Stimulated activated CD4-positive, alpha-beta T cell treated with anti-CD3 and anti-CD28 coated beads, Interleukin-12 subunit alpha, Interleukin-12 subunit beta, amount 100 ng/mL, for 24 hours (primary cell): ENCODE measurements at places on chromosomes 5 and 9.

- no peak for DNase-seq
These were observed 61.0 kb upstream of the FER start for GRCh38 chr5:108686676-108687075.

DNA sequence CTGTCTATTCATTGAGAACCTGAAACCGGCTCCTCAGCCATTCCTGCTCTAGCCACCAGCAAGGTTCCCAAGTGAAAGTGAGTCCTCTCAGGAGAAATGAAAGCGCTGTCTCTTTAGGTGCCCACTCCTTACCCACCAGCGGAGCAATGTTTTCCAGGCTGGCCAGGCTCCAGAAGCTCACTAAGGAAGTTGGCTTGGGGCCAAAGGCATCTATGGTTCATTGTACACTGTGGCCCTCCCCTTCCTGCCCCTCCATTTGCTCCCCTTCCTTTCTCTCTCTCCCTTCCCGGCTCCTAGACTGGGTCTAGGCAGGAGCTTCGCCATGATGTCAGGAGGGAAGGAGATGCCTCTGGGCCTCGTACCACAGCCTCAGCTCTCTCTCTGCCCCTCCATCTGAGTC is 1.1 kb upstream of the GABRP start:
- DNase-seq = no peak

GRCh38 chr5:54062958-54063357 is 247.4 kb downstream of the ARL15 start:
- DNase-seq = no peak

- no peak for DNase-seq
These were observed 54.5 kb downstream of the SH3PXD2B start for GRCh38 chr5:172399826-172400225.

GRCh38 chr9:134220311-134220710 is 55.9 kb upstream of the RNU6ATAC start:
- DNase-seq = no peak

- DNase-seq = no peak
These were observed 11.8 kb downstream of the DBH start for GRCh38 chr9:133647765-133648469.

DNA sequence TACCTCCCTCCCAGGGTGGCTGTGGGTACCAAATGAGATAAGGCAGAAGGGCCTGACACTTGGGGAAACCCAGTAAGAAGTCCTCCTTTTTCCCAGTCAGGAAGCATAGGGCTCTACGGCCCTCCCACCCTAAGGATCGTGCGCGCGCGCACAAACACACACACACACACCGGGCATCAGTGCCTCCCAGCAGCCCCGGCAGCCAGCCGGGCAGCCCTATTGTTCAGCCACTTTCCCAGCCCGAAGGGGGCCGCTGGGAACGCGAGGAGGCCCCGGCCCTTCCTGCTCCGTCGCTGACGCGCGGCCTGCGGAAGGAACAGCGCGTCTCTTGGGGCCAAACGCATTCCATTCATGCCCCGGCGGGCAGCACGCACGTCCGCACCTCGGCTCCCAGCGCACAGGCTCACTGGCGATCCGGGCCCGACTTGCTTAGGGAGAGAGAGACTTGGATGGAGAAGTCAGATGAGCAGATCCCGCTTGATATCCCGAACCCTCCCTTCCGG is 22.6 kb downstream of the DUSP1 start:
- no peak for DNase-seq

GRCh38 chr5:81334304-81335061 is 33.1 kb downstream of the ZCCHC9 start:
- DNase-seq = no peak

GRCh38 chr9:77806741-77807140 is 158.6 kb upstream of the GNA14 start:
- DNase-seq = no peak

DNA sequence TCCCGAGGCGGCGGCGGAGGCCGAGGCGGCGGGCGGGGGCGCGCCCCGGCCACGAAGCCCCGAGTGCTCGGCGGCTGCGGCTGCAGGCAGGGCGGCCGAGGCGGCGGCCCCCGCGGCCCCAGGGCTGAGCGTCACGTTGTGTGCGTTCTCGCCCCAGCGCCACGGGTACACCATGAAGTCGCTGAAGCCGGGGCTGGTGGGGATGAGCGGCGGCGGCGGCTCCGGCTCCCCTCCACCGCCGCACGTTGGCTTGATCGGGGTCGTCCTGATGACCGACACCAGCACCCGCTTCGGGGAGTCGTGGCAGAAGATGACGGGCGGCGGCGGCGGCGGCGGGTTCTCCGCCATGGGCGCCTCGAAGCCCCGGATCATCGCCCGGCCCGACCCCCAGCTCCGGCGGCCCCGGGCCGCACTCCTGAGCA is 498 bp downstream of the ZNF367 start:
- DNase-seq = no peak

- no peak for DNase-seq
These were observed 152.8 kb upstream of the IER5L start for GRCh38 chr9:129330711-129331492.

DNA sequence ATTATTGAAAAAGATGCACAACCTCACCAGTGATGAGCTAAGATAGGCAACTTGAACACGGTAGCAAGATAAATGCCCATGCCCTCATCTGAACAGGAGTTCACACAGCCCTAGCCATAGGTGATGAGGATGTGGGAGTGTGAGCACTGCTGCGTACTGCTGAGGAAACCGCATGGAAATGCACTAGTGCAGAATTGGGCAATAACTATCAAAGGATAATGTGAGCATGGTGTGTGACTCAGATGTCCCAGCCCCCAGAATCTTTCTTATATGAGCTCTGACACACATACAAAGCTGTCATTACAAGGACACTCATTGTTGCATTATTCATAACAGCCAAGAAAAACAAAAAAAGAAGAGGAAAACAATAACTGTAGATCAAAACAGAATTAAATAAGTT is 521.2 kb downstream of the IRX1 start:
- DNase-seq = no peak

DNA sequence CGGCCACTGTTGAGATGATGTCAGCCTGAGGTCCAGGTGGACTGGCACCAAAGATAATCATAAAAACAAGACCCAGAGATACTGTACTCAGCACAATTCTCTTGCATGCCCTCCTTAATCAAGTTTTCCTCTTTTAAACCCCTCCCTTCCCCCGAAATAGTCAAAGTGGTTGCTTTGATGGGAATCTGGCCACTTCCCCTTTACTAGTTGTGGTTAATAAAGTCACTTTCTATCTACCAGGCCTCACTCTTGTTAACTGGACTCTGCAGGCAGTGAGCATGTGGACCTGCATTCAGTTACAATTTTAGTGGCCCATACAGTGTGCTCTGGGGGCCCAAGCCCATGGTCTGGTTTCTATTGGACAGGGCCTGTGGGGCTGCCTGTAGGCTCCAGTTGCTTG is 17.5 kb downstream of the FBP2 start:
- no peak for DNase-seq

- no peak for DNase-seq
These were observed 20.2 kb downstream of the RETREG1 start for GRCh38 chr5:16596581-16596940.

- no peak for DNase-seq
These were observed 381.1 kb downstream of the RASEF start for GRCh38 chr9:82681809-82682208.

GRCh38 chr5:52334367-52334766 is 453.3 kb upstream of the ITGA1 start:
- DNase-seq = no peak

- no peak for DNase-seq
These were observed 70.2 kb downstream of the FNBP1 start for GRCh38 chr9:129972816-129973215.

DNA sequence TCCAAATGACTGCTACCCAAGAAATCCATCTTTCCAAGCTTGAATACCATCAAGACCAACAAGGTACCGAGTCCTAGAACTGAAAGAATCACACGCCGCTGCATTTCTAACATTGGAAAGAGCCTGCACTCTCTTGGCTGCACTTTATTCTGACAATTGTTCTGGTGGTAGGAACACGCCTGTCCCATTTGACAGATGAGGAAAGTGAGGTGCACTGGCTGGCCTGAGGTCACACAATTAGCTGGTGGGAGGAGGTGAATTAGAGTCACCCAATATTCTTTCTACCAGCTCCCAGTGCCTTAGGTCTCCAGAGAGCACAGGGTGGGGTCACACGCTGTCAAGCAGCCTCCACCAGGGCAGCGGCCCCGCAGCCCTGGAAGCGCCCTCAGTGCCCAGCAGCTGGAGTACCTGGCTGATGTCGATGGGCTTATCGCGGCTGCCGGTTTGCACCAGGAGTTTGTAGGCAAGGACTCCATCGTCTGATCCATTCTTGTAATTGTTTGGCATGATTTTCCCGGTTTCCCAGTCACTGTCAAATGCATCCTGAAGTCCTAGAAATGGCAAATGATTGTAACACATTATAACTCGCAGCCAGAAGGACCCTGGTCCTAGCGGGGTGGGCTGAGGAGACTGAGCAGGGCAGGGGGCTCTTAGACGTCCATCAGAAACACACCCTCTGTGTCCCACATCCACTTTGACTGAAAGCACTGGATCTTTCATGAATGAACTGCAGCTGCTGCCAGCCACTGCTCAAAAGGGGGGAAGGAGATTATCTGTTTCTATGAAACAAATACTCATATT is 55.1 kb downstream of the PTCH1 start:
- DNase-seq = no peak

DNA sequence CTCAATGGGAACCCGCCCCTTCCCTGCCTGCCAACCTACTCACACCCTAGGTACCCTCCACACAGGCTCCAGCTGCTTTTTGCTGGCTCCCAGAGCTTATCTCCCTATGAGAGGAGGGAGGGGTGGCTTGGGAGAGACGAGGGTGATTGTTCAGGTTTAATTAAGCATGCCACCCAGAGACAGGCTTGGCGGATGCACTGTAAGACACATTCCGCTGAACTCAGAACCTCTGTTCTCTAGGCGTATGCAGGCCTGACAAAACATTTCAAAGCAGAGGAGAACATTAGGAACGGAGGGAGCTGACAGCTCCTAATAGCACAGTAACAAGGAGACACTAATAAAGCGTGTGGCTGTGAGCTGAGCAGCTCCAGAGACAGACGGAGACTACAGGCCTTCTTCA is 80.1 kb downstream of the TRIM32 start:
- DNase-seq = no peak

GRCh38 chr5:149728303-149728702 is 1.8 kb upstream of the PPARGC1B start:
- no peak for DNase-seq

DNA sequence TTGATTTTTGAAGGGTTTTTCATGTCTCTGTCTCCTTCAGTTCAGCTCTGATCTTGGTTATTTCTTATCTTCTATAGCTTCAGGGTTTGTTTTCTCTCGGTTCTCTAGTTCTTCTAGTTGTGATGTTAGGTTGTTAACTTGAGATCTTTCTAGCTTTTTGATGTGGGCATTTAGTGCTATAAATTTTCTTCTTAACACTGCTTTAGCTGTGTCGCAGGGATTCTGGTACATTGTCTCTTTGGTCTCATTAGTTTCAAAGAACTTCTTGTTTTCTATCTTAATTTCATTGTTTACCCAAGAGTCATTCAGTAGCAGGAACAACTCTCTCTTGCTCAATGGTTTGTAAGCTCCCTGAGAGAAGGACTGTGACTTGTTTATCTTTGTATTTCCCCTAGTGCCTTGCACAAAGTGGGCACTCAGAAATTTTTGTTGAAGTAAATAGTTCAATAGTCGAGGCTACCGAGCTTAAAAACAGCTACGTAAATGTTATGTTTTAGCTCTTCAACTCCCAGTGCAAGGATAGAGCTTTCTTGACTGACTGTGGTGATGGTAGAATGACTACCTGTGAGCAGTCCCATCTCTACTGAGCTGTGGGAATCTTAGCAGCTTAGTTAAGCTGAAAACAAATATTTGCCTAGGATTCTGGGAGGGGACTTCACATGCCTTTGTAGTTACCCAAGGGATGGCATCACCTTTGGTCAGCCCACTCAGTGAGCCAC is 225.8 kb upstream of the ELL2 start:
- DNase-seq = no peak

- no peak for DNase-seq
These were observed 169.5 kb upstream of the IER5L start for GRCh38 chr9:129347316-129348120.

- no peak for DNase-seq
These were observed 374.9 kb downstream of the TLE4 start for GRCh38 chr9:79946712-79947111.
